ENCODE measurements at places on chromosomes 7 and 10. TPM values are rescaled to one million over a fixed set of nuclear protein-coding genes. Genes with fewer than 3 reads are reported as not detected.

GRCh38 chr7:73811760-73812168, 19.0 kb upstream of the CLDN4 start:
- no peak overlapping the region for H3K27ac ChIP-seq
- H3K27me3 ChIP-seq = no peaks in the 10 kb centered on the region
- DNase-seq = peak; percentile 80
- no peaks in the 10 kb centered on the region for H3K36me3 ChIP-seq
- H3K4me3 ChIP-seq = no peak overlapping the region

GRCh38 chr10:35728341-35728740, 86.2 kb upstream of the FZD8 start:
- H3K4me3 ChIP-seq = no peak overlapping the region
- H3K27ac ChIP-seq = no peak overlapping the region
- H3K27me3 ChIP-seq = no peaks in the 10 kb centered on the region

GRCh38 chr7:90551036-90551435, 45.1 kb upstream of the CDK14 start:
- H3K4me3 ChIP-seq = no peak overlapping the region
- DNase-seq = no peak
- no peaks in the 10 kb centered on the region for H3K36me3 ChIP-seq
- no peaks in the 10 kb centered on the region for H3K27me3 ChIP-seq
- H3K27ac ChIP-seq = no peak overlapping the region

- H3K27ac ChIP-seq = no peak overlapping the region
- H3K4me1 ChIP-seq = no peaks in the 10 kb centered on the region
These were observed 596 bp upstream of the GDF2 start for GRCh38 chr10:47321521-47322195.

- H3K4me1 ChIP-seq = peaks cover 9% of the 10 kb centered on the region
- DNase-seq = no peak
- no peaks in the 10 kb centered on the region for H3K27me3 ChIP-seq
- no peak overlapping the region for H3K4me3 ChIP-seq
- no peak overlapping the region for H3K27ac ChIP-seq
These were observed 207.1 kb upstream of the RHOBTB1 start for GRCh38 chr10:61151059-61151458.

- H3K36me3 ChIP-seq = no peaks in the 10 kb centered on the region
- no peak for DNase-seq
- peaks cover 6% of the 10 kb centered on the region for H3K4me1 ChIP-seq
- H3K27me3 ChIP-seq = no peaks in the 10 kb centered on the region
- peak overlapping the region; percentile 86 for H3K27ac ChIP-seq
- no peak overlapping the region for H3K4me3 ChIP-seq
These were observed 31.3 kb upstream of the TRIL start for GRCh38 chr7:28989211-28989980.

- H3K36me3 ChIP-seq = no peaks in the 10 kb centered on the region
- DNase-seq = no peak
- H3K4me1 ChIP-seq = no peaks in the 10 kb centered on the region
- H3K27ac ChIP-seq = no peak overlapping the region
- H3K4me3 ChIP-seq = no peak overlapping the region
These were observed 206.1 kb upstream of the NPSR1 start for GRCh38 chr7:34451923-34452322.

DNA sequence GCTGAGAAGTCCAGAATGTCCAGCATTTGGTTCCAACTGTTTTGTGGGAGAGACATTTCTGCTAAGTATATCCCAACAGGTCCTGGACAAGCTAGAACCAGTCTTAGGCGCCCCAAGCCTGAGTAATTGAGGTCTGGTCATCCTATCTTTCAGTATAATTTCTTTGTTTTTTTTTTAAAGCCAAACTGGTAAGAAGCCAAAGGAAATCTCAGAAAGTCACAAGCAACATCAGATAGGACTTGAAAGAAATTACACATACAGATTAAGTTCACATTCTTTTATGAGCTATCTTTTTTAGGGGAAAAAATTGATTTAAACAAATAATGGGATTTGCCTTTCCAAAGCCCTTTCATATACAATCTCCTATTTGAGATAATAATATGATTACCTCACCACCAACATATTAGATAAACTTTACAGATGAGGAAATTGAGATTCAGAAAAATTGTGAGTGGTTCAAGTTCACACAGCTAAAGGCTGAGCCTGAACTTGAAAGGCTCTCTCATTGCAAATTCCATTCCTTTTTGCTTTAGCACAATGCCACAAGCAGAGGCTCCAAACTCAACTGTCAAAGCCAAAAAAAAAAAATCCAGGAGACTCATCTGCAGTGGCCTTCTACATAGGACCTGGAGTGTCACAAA, 15.0 kb downstream of the PDLIM1 start:
- peak overlapping the region; percentile 58 for H3K27ac ChIP-seq
- H3K27me3 ChIP-seq = no peaks in the 10 kb centered on the region
- DNase-seq = no peak
- H3K36me3 ChIP-seq = peaks cover 8% of the 10 kb centered on the region

GRCh38 chr10:725786-726185, 36.3 kb upstream of the DIP2C start:
- no peak overlapping the region for H3K27ac ChIP-seq
- peak; percentile 11 for DNase-seq
- no peak overlapping the region for H3K4me3 ChIP-seq

DNA sequence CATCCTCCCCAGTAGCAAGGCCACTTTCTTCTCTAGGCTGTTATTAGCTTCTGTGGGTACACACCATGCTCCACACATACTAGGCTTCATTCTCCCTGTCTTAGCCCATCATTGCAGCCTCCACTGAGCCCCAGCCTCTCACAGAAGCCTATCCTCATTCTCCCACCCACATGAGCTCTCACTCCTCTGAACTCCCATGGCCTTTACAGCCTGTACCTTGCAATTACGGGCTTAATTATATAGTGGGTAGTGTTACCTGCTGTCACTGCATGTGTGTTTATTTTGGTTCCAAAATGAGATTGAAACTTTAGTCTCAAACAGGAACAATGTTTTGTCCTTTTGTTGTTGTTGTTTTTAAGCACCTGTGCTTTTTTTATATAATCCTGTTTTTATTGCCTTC, 460.0 kb downstream of the KCNMA1 start:
- no peak overlapping the region for H3K4me3 ChIP-seq
- H3K27me3 ChIP-seq = no peaks in the 10 kb centered on the region
- no peak overlapping the region for H3K27ac ChIP-seq
- H3K4me1 ChIP-seq = peaks cover 10% of the 10 kb centered on the region

DNA sequence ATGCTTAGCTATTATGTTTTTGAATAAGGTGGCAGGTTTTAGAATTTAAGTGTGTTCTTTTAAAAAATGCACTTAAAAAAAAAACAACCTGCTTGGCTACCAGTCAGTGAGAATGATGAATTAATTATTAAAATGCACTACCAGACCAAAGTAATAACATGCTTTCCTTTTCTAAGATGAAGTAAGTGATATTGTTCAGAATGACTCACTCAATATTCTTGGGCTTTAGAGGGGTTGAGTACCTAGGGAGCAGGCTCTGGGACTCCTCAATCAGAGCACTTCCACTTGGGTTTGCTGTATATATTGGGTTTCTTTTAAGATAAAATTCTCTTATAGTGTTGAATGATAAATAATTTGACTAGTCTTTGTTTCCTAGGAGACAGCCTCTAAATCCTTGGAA, 8.6 kb downstream of the STAM start:
- DNase-seq = no peak
- no peaks in the 10 kb centered on the region for H3K36me3 ChIP-seq
- no peaks in the 10 kb centered on the region for H3K27me3 ChIP-seq

DNA sequence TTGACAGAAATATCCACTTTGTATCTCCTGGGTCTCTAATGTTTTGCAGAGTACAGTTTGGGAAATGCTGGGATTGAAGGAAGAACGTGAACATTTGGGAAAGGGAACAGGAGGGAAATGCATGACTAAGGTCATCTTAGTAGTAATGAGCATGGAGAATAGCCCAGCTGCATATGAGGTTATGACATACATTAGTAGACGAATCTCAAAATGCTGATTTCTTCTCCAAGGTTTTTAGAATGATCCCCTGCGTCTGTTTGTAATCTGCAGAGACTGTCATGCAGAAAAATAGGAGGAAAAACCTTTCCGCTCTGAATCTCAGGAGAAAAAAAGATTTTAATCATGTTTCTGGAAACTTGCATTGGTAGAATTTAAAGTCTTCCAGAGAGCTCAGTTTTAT, 133.6 kb downstream of the PPP1R9A start:
- H3K27me3 ChIP-seq = no peaks in the 10 kb centered on the region
- H3K27ac ChIP-seq = no peak overlapping the region
- DNase-seq = peak; percentile 20
- no peaks in the 10 kb centered on the region for H3K4me1 ChIP-seq

GRCh38 chr10:86284355-86285105, 82.1 kb downstream of the GRID1 start:
- H3K4me1 ChIP-seq = no peaks in the 10 kb centered on the region
- DNase-seq = peak; percentile 18
- no peak overlapping the region for H3K4me3 ChIP-seq
- H3K27me3 ChIP-seq = no peaks in the 10 kb centered on the region

GRCh38 chr10:1873661-1874315, 136.5 kb upstream of the ADARB2 start:
- H3K4me1 ChIP-seq = no peaks in the 10 kb centered on the region
- no peaks in the 10 kb centered on the region for H3K27me3 ChIP-seq
- DNase-seq = peak; percentile 11
- no peak overlapping the region for H3K4me3 ChIP-seq
- no peak overlapping the region for H3K27ac ChIP-seq

DNA sequence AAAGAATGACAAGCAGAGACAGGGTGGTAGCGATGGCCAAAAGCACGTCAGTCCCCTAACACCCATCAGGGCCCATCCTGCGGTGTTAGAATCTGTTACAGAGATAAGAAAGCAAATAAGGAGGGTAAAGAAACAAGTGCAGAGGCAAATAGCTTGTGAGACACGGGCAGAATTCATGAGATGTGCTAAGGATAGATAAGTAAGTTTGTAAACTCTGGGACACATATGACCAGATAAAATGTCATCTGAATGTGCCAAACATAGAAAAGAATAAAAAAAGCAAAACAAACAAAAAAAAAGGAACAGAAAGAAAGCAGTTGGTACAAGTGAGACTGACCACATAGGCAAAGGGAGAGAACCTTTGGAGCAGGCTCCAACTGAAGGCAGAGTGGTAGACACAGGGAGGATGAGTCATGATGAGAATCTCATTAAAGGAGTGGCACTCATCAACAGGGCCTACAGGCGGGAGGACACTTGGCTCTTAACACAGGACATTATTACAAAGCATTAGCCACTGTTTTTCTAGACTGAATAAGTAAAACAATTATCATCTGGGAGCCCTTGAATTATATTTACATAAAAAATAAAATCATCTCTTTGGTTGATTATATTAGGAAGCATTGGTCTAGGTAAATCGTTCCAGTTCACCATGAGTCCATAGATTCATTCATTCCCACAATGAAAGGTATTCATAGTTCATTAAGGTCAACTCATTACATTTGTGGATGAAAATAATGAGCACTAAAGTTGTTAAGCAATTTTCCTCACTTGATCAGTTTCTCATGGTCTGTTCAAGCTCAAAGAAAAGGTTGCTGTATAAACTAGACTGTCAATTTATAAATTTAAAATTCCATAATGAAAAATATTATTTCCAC, 21.5 kb upstream of the EPHB6 start:
- no peaks in the 10 kb centered on the region for H3K27me3 ChIP-seq
- no peak overlapping the region for H3K27ac ChIP-seq
- no peak overlapping the region for H3K4me3 ChIP-seq
- no peaks in the 10 kb centered on the region for H3K36me3 ChIP-seq
- H3K4me1 ChIP-seq = no peaks in the 10 kb centered on the region

GRCh38 chr10:47303105-47303504, 3.1 kb downstream of the GDF10 start:
- peaks cover 28% of the 10 kb centered on the region for H3K27me3 ChIP-seq
- no peak overlapping the region for H3K4me3 ChIP-seq
- no peak overlapping the region for H3K27ac ChIP-seq
- H3K4me1 ChIP-seq = peaks cover 17% of the 10 kb centered on the region
- no peaks in the 10 kb centered on the region for H3K36me3 ChIP-seq

DNA sequence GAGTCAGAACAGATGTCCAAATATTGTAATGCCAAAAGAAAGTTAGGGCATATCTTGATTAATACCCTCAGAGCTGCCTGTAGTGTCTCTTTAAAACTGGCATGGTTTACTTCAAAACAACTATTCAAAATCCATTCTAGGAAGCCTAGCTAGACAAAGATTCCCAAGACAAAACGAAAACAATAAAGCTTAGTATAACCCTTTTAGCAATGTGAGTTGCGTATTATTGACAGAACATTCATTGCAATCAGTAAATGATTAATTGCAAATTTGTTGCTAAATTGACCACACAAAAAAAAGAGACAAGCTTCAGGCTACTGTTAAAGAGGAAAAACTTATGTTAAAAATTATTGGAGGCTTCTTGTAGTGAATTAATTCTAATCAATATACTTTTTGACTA, 406.9 kb downstream of the DGKB start:
- H3K4me3 ChIP-seq = no peak overlapping the region
- no peaks in the 10 kb centered on the region for H3K27me3 ChIP-seq
- no peak overlapping the region for H3K27ac ChIP-seq
- DNase-seq = no peak

DNA sequence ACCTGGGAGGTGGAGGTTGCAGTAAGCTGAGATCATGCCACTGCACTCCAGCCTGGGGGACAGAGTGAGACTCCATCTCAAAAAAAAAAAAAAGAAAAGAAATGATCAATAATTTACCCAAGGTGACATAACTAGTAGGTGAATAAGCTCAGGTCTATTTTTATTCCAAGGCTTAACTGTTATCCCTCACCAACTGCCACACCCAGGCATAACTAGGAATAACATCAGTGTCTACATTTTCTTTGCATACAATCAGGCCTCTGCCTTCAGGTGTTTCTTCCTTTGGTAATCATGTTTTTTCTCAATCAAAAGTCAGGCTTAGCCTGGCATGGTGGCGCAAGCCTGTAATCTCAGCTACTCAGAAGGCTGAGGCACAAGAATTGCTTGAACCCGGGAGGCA, 26.6 kb downstream of the CPEB3 start:
- no peaks in the 10 kb centered on the region for H3K4me1 ChIP-seq
- H3K27me3 ChIP-seq = no peaks in the 10 kb centered on the region
- no peak overlapping the region for H3K4me3 ChIP-seq
- no peak overlapping the region for H3K27ac ChIP-seq
- no peaks in the 10 kb centered on the region for H3K36me3 ChIP-seq
- no peak for DNase-seq

DNA sequence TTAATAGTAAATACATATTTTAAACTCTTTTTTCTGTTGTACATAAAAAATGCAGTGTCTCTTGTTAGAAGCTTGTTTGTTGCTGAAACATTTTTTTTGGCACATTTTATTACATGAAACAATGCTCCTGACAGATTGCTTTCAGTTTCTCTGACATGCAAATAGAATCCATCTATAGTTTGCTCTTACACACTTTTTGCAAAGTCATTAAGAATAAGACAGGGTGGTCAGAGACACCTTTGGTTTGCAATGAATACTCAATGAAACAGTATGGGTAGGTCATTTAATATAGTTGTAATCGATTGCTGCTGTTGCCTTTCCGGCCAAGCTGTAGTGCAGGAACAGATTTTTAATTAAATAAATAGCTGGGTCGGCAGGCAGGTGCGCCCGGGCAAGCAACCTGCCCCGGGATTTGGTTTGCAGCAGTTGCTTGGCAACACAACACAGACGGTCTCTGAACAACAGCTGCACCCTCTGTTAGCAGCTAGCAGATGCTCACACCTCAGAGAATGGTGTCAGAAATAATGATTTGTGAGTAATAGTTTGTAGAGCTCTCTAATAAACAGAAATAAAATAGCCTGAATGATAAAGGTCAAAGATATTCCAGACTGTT, 115.7 kb upstream of the CACNA2D1 start:
- no peak overlapping the region for H3K27ac ChIP-seq
- H3K4me3 ChIP-seq = peak overlapping the region; percentile 3
- H3K27me3 ChIP-seq = no peaks in the 10 kb centered on the region
- no peaks in the 10 kb centered on the region for H3K4me1 ChIP-seq

The GSAP gene
- 35.3 TPM for total RNA-seq

The RPEL1 gene
- not detected for total RNA-seq

The RGR gene
- not detected for total RNA-seq

The AUTS2 gene
- total RNA-seq = 32.1 TPM

The PAPOLB gene
- not detected for total RNA-seq

The LIPK gene
- total RNA-seq = not detected

The CUX1 gene
- 201 TPM for total RNA-seq

The ENO4 gene
- 0.55 TPM for total RNA-seq

All from stomach (tissue), 19 donors.